Urinary bladder (tissue), 4 donors: ENCODE measurements at places on chromosomes 1 and 21. TPM values are rescaled to one million over a fixed set of nuclear protein-coding genes. Genes with fewer than 3 reads are reported as not detected.

The LHX4 gene
- polyA plus RNA-seq, result 0.03 TPM

The RAB25 gene
- 28.2 TPM for polyA plus RNA-seq

The GUCA2B gene
- not detected for polyA plus RNA-seq

The SHISAL2A gene
- 0.20 TPM for polyA plus RNA-seq

The ITGB2 gene
- polyA plus RNA-seq, result 39.9 TPM

The DPT gene
- 198 TPM for polyA plus RNA-seq
